Activated effector memory CD4-positive, alpha-beta T cell treated with anti-CD3 and anti-CD28 coated beads, Interleukin-2, amount 50 U/mL, for 16 hours (primary cell): ENCODE measurements at places on chromosomes 1 and 21.

DNA sequence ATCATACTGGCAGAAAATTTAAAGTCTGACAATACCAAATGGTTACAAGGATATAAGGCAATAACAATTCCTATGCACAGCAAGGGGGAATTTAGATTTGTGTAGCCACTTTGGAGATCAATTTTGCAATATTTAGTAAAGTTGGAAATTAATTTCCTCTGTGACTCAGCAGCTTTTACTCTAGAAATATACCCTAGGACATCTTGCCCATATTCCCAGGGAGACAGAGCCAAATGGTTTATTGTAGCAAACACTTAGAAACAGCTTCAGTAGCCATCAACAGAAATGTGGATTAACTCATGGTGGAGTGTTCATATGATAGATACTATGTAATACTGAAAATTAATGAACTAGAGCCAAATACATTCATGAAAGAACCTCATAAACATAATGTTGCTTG is 104.6 kb downstream of the BACH1 start:
- DNase-seq, result no peak

GRCh38 chr1:13756557-13757315 is 56.7 kb downstream of the PRDM2 start:
- DNase-seq, result no peak

DNA sequence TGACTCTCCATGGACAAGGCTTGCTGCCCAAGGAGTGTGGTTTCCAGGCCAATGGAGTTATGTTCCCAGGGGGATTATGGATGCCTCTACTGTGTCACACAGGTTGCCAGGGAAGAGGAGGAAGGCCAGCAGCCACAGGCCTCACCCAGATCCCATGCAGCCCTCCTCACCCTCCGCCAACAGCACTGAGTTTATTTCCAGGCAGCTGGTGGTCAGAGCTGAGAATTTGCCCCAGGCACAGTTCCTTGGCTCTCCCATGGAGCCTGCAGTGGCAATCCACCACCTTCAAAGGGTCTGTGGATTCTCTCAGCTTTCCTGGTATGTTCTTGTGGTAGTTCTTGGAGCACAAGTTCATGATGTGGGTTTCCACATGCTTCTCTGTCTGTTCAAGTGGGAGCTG is 79.2 kb downstream of the NTNG1 start:
- DNase-seq, result no peak

DNA sequence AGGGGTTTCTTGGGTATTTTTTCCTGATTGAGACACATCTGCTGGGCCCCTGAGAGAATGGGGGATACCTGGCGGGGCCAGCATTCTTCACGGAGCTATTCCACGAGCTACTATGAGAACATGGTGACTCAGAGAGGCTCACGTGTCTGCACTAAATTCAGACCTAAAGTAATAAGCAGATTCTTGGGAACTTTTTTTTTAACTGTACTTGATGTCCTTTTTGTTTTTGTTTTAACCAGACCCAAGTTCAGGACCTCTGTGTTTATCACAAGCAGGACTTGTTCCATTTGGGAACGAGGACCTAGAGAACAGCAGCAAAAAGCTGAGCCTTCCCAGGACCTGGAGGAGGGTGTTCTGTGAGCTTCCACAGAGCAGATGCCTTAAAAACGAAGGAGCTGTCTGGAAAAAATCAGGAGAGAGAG is 44.0 kb downstream of the EVA1C start:
- DNase-seq, result no peak

GRCh38 chr1:90768826-90769225 is 51.7 kb upstream of the BARHL2 start:
- DNase-seq, result no peak

DNA sequence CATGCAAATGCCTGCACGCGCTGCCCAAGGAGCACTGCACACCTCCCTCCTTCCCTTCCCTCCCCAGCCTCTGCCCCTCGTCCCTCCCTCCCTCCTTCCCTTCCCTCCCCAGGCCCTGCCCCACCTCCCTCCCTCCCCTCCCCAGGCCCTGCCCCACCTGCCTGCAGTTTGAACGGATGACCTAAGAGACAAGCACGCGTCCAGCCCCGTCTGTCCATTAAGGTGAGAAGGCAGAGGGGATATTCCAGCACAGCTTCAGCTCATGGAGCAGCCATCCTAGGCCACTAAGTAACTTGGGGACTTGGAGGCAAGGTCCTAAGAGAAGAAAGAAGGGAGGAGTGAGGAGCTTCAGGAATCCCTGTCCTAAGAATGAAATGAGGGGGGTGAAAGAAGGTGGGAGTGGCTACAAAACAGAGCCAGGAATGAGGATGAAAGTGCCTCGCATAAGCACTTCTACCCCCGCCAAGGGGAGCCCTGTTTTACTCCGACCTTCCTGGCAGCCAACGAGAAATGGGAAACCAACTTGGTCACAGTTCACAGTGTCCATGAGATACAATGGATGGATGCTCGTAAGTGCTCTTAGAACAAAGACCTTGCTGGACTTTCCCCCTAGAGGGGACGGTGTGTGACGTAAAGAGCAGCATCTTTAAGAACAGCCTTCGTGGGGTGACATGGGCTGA is 21.3 kb upstream of the EFHD2 start:
- DNase-seq, result no peak

DNA sequence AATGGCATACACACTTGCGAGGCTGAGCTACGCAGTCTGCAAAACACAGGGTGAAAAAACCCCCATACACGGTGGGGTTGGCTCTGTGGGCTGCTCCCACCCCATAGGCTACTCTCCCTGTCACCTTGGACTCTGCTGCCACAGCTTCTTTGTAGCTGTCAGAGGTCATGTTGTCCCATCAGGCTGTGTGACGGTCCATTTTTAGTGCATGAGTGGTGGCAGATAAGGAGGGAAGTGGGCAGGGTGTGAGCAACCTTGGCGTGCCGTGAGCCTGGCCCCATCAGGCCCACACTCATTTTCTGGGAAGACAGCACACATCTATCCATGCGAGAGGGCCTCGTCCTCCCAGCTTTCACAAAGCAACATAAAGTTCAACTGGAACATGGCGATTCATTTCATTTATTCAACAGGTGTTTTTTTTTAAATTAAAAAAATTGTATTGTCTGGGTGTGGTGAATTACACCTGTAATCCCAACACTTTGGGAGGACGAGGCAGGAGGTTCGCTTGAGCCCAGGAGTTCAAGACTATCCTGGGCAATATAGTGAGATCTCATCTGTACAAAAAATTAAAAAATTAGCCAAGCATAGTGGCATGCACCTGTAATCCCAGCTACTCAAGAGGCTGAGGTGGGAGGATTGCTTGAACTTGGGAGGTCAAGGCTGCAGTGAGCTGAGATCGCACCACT is 9.5 kb downstream of the GPR137B start:
- no peak for DNase-seq

GRCh38 chr1:35691080-35691479 is 27.6 kb downstream of the C1orf216 start:
- no peak for DNase-seq

GRCh38 chr1:240210026-240210425 is 118.3 kb downstream of the FMN2 start:
- no peak for DNase-seq

- DNase-seq, result no peak
Observed at GRCh38 chr1:147214325-147214724, 10.8 kb downstream of the FMO5 start.

DNA sequence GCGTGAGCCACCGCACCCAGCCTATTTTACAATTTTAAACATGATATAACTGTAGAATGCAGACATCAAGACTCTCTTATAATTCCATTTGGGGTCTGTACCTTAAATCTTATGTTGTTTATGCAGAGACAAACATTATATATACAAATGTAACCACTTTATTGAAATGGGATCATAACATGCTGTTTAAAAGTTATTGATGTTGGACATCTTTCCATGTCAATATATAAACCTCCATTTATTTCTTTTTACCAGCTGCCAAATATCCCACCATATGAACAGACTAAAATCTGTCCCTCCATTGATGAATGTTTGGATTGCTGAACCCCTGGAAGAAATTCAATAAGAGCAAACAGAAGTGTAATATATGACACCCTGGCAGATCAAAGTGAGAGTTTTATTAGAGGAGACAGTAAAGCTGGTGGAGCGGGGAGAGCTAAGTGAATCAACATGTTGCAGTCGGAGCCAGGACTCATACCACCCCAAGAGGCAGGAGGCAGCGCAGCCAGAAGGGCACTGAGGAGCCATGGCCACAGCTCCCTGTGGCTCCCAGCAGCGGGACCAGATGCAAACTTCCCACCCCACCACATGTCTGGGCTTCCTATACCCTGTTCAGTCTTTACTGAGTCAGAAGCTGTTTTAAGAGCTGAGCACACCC is 4.7 kb upstream of the PCSK9 start:
- no peak for DNase-seq

DNA sequence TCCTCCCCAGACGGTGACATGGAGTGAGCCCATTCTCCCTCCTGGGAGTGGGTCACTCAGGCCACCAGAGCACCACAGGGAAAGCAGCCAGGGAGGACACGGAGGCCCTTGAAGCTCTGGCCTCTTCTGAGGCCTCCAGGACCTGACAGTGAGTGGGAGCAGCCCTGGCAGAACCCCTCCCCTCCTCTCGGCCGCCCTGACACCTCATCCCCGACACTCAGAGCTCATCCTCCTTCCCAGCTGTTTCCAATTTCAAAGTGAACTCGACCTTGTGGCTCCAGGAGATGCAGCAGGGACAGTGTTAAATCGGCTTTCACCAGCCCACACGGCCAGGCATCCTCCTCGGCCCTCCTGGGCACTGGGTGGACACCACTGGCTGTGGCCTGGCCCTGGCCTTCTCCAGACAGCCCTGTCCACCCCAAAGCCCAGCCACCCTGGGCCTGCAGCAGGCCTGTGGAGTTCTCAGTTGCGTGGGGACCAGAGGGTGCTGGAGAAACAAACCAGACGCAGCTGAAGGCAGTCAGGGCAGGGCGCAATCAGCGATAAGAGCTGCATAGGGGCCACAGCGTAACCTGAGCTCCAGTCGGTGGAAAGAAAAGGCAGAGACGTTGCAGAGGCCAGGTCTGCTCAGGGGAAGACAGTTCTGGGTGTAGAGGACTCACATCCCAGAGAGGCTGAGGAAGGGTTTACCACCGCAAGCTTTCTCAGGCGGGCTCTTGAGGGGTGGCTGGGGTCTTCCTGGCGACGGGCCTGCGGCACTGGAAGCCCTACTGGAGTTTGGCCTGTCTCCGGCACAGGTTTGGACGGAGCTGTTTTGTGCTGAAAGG is 27.1 kb downstream of the FTCD start:
- DNase-seq, result no peak

GRCh38 chr21:34795548-34796180 is 126.9 kb downstream of the CLIC6 start:
- DNase-seq, result no peak

- peak; percentile 68 for DNase-seq
Observed at GRCh38 chr1:37481289-37482003, 7.1 kb downstream of the ZC3H12A start.
